ENCODE measurements at places on chromosomes 2 and 18.

- no peak for DNase-seq
These were observed 44.7 kb downstream of the PDK1 start for GRCh38 chr2:172600557-172601008.

DNA sequence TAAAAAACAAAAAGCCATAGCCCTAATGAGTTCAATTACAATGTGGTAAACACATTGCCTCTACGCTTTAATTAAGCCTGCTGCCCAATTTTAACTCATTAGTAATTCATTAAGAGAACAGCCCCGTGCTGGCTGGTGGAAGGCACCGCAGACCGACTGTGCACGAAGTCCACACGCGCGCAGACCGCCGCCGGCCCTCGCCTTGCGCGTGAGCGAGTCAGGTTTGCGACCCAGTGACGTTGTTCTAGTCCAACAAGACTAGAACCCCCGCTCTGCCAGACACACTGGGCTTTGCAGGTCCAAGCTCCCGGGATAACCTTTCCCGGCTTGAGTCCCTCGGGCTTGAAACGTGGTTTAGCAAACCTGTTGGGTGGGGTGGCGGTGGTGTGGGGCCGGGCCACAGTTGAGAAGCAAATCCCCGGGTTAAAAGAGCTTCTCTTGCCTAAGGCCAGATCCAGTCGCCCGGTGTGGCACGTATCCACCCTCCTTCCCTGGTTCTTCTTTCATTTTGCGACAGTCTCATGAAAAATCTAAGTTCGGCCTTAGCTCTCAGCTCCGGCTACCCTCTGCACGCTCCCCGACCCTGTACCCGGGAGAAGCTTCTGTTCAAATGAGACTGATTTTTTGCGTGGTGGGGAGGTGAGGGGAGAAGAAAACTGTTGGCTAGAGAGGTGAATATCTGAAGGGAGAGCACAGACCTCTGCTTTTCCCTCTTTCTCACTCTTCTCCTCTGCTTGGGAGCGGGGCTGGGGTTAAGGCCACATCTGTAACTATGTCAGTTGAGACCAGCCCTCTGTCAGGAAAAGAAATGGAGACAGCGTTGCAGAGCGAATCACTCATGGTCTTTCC, 11.1 kb upstream of the SKOR2 start:
- DNase-seq, result no peak

GRCh38 chr2:101770726-101771125, 73.2 kb downstream of the MAP4K4 start:
- no peak for DNase-seq

- no peak for DNase-seq
These were observed 39.7 kb upstream of the CWC22 start for GRCh38 chr2:180046776-180047175.

- no peak for DNase-seq
These were observed 14.2 kb downstream of the ECEL1 start for GRCh38 chr2:232473467-232473890.

DNA sequence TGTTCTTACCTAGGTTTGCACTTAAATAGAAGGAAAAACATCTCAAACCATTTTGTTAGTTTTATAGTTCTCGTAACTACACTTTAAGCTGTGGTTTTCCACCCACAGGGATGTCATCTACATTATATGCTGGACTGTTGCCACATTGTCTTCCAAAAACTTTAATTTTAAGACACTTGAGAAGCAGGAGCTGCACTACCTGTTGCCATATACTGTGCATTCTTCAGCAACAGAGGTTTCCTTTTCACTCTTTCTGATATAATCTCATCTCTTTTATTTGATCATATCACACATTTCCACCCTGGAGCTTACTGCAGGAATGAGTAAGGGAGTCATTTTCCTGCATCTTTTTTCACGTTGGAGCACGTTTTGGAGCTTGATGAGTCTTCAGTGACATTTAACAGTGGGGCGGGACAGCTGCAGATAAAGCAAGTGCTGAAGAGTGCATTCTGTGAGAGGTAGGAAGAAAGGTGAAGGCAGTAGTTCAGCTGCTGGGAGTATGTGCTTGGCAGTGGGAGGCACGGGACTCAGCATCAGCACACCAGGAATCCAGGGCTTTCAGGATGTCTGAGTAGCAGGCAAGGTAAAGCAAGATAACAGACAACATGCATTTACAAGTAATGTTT, 3.8 kb downstream of the LIMS1 start:
- DNase-seq, result no peak

DNA sequence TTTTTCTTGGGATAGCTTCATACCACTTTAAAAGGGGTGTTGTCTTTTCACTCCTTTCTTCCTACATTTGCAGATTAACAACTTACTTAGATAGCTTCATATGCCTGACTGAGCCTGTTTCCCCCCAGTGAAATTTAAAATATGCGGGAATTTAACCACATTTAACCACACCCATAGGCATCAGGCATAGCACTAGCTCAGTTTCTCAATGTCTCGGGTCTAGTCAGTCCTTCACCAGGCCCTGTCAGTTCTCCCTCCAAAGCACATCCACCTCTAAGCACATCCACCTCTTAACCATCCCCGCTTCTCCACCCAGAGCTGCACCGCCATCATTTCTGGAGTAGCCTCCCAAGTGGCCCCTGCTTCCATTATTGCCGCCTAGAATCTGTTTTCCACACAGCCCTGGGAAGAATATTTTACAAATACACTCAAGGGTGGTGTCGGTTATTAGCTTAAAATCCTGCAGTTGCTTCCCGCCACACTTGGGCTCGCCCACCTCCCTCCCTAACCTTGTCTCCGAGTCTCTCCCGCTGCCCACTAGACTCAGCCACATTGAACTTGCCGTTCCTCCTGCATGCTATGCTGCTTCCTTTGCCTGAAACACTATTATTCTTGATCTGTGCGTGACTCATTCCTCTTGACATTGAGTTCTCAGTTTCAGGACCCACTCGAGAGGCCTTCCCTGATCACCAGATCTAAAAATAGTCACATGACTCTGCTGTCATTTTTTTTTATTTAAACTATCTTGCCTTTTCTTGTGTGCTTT, 68.3 kb downstream of the SPTBN1 start:
- DNase-seq, result no peak

GRCh38 chr2:20949256-20949655, 94.6 kb downstream of the APOB start:
- DNase-seq, result no peak

DNA sequence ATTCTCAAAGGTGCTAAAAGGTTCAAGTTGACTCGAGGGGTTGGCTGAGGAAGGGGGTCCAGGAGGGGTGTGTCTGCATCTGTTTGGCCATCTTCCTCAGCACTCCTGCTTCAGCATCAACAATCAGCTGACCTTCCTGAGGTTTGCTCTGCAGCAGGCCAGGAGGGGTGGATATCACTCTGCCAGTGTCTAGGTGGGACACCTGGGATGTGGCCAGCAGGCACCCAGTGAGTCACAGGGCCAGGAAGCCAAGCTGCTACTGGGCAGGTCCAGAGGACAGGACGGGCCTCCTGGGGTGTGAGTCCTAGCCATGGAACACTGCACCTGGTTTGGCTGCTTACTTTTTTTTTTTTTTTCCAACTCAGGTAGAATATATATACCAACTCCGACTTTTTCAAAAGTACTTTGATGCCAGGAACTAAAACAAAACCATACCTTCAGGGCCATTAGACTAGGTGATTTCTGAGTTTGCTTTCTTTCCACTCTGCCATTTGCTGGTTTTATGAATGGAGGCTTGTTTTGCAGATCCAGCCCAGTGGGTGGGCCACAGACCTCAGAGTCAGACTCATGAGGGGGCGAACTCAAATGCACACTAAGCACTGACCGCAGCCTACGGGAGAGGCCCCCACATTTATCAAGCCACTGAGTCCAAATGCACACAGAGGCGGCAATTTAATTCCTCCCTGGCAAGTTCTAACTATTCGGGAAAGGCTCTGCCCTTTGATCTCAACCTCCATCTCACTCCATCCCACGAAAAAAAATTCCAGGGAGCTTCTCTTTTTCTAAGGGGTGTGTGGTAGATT, 76.0 kb downstream of the UXS1 start:
- DNase-seq, result no peak

DNA sequence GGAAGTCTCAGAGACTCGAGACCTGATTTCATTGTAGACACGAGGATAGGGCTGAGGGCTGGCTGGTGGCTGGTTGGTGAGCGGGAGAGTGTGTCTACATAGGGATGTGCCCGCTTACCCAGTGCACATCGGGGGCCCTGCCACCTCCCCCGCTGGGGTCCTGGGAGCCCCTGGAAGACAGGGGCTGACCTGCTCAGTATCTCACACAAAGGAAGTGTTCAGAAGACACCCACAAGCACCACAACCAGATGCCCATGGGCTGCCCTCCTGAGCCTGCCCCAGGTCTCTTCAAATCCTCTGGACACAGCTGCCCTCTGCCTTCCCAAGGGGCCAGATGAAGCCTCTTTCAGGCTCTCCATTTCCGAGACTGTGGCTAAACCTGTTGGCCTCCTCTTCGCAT, 43.1 kb downstream of the MYCN start:
- no peak for DNase-seq

DNA sequence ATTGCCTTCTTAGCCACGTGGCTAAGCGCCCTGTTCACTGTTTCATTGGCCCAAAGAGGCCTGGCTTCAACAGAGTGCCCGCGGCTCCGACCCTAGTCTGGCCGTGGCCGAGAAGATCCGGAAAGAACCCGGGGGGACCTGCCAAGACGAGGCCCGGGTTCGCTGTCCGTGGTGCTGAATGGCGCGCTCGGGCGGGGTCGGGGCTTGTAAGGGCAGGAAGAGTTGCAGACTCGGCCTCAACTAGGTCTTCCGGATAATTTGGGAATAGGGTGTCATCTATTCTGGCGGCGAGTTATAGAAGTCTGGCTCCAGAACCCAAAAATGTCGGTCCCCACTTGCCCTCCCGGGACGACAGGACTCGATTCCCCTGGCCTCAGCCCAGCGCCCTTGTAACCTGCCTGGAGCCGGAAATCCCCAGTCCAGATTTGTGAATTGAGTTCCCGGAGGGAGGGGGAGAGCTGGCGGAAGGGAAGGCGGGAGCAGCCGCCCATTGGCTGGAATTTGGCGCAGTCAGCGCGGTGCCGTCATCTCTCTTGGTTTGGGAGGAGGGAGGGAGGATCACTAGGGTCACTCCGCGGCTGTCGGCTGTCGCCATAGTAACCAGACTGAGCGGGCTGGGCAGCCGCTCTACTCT, 3.5 kb downstream of the CDK5R2 start:
- peak; percentile 28 for DNase-seq

DNA sequence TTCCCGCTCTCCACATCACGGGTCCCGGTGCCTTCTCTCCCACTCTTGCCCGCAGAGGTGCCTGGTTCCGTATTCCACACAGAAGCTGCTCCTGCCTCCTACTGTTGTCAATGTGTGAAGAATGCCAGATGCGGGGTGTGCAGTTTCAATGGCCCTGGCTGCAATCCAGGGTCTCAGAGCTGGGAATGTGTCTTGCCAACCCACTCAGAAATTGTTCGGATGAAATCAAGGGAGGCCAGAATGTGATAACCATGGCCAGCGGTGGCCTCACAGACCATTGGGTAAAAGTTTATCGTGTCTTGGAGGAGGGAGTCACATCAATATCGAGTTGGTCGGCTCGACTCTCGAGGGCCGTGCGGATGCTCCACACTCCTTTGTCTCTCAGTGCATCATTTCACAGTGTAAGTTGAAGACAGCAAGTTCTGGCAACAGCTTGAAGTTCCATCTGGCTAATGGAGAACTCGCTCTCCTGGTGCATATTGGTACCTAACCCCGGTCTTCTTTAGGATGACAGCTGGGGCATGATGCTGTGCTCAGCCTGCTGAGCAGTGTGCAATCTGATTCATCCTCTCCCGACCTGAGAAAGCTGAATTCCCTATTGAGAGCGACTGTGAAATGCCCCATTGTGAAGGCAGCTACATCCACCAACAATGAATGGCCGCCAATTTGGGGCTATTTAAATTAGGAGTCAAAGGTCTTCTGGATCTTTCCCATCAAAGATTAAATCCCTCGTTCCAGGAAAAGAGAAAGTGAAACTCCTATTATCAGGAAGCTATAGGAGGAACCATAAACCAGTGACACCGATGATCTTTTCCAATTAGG, 389.0 kb downstream of the SOX11 start:
- no peak for DNase-seq

GRCh38 chr2:168244318-168244717, 3.1 kb downstream of the STK39 start:
- no peak for DNase-seq

DNA sequence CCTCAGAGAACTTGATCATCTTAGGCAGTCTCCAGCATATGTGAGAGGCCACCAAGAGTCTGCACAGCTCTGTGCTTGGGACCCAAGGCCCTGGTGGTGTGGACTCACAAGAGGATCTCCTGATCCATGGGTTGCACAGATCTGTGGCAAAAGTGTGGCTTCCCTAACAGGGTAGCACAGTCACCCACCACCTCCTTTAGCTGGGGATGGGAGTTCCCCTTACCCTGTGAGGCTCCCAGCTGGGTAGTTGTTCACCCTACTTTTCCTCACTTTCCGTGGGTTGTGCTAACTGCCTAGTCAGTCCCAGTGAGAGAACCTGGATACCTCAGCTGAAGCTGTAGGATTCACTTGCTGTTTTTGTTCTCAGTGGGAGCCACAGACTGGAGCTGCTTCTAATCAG, 123.7 kb downstream of the FTCDNL1 start:
- no peak for DNase-seq

DNA sequence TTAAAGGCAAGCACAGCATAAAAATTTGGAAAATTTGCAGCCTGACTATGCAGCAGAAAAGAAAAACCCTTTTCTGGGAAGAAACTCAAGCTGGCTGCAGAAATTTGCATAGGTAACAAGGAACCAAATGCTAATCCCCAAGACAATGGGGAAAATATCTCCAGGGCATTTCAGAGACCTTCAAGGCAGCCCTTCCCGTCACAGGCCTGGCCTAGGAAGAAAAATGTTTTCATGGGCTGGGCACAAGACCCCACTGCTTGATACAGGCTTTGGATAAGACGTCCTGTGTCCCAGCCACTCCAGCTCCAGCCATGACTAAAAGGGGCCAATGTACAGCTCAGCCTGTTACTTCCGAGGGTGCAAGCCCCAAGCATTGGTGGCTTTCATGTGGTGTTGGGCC, 717.6 kb downstream of the TDRD15 start:
- no peak for DNase-seq

DNA sequence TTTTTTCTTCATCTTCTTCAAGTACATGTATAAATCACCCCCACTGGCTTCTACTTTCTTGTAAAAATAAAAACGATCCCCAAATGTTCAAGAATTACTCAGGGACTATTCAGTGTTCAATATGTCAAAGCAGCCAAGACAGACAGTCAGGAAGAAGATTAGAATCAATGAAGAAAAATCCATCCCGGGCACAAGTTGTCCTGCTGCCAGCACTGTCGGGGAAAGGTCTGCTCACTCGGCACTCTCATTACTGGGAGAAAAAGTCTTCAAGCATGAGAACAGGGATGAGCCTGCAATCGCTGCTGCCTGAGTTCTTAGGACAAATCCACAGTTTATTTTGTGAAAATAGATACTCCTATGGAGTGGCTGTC, 482.8 kb upstream of the KLHL29 start:
- DNase-seq, result no peak

DNA sequence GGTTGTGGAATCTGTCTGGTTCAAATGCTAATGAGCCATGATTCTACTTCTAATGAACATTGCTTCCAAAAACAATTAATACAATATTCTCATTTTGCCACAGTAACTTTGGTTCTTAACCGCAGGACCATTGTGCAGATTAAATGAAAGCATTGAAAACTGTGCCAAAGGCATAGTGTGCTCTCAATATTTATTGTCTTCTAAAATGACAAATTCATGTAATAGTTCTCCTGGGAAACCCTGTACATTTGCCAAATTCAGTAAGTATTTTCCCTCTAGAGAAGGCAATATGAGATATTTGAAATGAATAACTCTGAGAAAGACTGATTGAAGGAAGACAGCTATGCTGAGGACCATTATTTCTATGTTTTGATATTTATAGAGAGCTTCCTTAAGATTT, 246.3 kb downstream of the CCDC102B start:
- DNase-seq, result no peak

GRCh38 chr2:70104231-70105111, 17.2 kb downstream of the PCBP1 start:
- DNase-seq, result no peak

- DNase-seq, result no peak
These were observed 184.5 kb upstream of the CNTNAP5 start for GRCh38 chr2:123840574-123840973.
